ENCODE measurements at places on chromosomes 7 and 10.

DNA sequence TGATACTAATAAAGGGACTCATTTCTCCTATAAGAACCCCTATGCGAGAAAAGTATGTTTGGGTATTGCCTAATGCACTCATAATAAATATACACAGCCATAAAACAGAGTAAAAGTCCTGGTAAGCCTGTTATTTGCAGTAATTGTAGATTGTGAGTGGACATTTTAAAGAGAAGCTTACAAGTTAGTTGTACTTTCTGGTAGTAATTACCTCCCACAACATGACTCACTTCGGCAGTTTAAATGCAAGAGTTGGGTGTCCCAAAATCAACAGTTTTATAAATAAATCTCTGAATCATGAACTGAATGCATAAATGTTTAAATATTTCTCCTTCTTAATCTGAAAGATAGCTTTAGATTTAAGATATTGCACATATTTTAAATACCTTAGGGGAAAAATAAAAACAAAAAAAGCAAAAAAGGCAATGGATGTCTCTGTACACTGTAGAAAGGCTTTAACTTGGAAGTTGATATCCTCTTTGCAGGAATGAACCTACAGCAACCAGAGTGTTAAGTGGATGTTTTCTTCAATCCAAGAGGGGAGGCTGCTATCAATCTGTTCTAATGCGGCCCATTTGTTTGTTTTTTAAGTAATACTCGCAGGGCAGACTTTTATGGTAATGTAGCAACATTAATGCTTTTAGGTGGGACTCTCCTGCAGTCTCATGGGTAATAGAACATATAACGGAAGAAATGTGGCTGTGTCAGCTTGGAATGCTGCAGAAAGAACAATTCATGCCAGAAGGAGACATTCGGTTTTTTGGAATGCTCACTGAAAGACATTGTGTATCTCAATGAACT lies 57.3 kb upstream of the ZEB1 start:
- DNase-seq: no peak

DNA sequence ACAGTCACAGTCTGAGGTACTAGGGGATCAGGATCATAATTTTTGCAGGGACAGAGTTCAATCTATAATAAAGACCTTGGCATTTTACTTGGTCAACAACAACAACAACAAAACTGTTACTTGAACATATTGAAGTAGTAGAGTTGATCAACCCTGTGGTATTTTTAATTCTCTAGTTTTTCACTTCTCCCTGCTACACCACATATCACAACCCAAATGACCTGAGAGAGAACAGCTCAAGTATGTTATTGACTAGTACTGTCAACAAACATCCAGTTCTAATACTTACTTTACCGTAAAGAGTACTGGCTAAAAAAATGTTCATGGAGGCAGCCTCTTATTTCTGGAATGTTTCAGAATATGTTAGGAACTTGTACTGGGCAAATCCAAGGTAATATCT lies 90.5 kb upstream of the FAM3C start:
- no peak for DNase-seq

DNA sequence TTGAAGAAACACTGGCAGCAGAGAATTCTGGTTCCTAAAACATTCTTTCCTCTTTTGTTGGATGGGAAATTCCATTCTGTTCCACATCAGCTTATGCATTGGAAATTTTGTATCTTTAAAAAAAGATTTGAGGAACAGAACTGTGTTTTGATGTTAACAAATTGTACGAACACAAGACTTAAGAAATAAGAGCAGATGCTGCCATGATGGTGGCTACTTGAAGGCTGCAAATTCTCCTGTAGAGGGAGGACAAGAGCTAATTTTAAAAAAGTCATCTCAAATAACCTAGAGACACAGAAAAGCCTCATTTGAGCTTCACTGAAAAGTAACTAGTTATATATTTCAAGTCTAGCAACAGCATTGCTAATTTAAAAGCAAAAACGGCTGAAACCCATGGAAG lies 29.8 kb downstream of the NDUFB2 start:
- DNase-seq: no peak

GRCh38 chr7:66841898-66842297 lies 79.1 kb upstream of the TMEM248 start:
- no peak for DNase-seq

GRCh38 chr7:65731562-65732035 lies 141.3 kb upstream of the VKORC1L1 start:
- peak; percentile 4 for DNase-seq

GRCh38 chr7:113548561-113548960 lies 370.2 kb downstream of the PPP1R3A start:
- DNase-seq: no peak

DNA sequence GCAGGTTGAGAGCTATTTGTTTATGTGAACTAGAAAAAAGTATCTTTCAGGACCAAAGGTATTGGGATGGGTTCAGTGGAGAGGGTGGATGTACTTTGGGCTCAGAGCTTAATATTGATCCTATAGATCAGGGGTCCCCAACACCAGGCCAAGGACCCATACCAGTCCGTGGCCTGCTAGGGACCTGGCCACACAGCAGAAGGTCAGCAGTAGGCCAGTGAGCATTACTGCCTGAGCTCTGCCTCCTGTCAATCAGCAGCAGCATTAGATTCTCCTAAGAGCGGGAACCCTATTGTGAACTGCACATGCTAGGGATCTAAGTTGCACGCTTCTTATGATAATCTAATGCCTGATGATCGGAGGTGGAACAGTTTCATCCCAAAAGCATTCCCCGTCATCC lies 115.8 kb upstream of the WDR11 start:
- DNase-seq: no peak

DNA sequence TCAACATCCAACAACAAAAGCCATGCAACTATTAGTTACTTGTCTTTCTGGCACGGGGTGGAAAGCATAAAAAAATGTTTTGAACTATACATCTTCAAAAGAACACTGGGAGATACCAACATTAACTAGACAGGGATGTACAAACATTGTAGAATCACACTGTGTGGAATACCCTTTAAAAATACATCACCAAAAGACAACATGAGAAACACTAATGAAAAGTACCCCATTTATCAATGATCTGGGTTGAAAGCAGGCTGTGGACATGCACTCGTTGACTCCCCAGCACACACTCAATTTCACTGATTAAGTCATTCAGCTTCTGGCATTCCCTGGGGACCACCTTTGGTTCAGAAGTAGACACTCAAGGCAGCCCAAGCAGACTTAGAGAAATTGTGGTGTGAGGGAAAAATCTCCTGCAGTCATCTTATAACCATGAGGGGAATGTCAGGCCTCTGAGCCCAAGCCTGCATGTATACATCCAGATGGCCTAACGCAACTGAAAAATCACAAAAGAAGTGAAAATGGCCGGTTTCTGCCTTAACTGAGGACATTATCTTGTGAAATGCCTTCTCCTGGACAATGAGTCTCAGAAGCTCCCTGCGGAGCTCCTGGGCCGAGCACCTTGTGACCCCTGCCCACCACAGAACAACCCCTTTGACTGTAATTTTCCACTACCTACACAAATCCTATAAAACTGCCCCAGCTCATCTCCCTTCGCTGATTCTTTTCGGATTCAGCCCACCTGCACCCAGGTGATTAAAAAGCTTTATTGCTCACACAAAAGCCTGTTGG lies 53.0 kb downstream of the CACUL1 start:
- DNase-seq: no peak

DNA sequence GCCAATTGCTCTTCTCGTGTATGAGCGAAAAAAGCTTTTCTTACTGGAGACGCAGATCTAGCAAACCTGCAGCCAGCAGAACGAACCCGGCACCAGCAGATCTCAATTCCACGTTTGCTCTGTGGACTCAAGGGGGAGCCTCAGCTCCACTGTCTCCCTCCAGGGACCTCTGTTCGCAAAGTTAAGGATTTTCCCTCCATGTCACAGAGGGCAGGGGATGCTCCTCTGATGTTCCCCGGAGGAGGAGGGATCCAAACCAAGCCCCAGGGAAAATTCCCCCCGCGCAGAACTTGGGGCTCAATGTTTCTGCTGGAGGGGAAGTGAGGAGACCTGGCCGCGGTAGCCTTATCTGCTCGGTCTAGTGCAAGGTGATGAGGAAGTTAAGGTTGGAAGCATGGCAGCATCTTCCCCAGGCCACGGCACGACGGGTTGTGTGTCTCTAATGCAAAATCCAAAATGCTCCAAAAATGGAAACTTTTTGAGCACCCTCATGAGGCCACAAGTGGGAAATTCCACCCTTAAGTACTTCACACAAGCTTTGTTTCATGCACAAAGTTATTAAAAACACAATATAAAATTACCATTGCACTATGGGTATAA lies 9.0 kb downstream of the IQCE start:
- DNase-seq: no peak

DNA sequence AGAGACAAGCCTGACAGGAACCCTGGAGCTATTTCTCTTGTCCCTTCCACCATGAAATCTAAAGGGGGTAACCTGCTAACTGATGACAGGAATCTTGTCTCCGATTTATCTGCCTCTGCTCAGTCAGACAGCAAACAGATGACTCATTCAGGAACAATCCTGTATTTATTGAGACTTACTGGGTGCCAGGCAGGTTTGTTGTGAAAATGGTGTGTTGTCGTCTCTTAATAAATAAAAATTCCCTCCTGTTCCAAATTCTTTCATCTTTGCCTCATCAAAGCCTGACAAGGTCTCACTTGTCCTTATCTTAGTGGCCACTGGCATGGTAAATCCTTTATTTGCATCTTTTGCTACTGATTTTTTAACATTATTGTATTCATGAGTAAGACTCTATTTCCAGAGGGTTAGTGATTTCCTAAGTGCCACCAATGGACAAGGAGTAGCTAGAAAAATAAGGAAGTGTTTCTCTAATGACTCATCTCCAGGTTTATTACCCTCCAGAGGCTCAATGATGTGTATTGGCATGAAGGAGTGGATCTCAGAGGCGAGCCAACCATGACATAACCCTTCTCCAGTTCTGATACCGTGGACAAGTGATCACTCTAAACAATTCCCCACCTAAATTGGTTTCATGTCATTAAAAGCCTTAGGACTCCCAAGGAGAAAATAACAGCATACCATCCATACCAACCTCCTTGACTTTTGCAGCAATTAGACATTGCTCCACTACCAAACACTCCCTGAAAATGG lies 724.0 kb downstream of the GRID1 start:
- DNase-seq: no peak
